ENCODE measurements at places on chromosomes 5 and 9.

DNA sequence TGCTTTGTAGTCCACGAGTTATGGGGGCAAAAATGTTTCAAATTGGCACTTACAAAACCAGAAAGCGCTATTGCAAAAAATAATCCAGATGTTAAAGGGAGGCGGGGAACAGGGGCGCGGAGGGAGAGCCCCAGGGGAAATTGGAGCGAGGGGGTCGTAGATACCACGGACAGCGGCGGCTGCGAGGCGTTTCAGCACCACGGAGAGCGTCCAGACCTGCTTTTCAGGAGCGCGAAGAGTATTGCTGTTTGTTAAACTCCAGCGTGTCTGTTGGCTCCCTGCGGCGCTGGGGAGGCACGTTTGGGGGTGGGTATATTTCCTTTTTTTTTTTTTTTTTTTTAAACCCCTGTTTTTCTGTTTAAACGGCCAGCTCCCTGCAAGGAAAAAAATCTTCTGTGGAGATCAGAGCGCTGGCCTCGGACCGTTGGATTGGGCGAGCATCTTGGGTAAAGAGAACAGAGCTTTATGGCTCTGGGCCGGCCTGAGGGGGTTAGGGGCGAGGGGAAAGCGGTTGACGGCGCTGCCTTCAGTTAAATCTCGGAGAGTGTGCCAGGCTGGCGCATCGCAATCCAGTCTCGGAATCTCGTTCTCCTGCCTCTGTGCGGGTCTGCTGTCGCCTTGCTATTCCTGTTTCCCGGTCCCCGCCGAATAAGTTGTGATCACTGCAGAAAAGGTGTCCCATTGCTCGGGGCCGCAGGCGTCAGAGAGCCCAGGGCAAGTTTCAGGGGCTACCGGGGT, at the start of gene GLRA1:
TSS of gene GLRA1 (minus strand) at position 288 of the 738 bp plus-strand sequence. CDS start 302 bp downstream, outside the sequence.
- DNase-seq, result peak; percentile 10

DNA sequence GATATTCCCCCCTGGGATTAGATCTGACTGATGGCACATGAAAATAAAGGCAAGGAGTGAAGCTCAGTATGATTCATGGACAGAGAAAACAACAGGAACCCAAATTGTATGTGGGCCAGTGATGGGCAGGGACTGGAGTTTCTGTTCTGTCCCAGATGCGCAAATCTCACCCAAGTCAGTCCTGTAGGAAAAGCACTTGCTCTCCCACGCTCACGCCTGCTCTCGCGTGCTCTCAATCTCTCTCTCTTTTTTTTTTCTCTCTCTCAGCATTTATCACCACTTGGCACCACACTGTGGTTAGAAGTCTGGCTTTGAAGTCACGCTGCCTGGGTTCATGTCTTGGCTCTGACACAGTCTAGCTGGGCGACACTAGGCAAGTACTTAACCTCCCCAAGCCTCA, 106.5 kb upstream of the LRRTM2 start:
- no peak for DNase-seq

DNA sequence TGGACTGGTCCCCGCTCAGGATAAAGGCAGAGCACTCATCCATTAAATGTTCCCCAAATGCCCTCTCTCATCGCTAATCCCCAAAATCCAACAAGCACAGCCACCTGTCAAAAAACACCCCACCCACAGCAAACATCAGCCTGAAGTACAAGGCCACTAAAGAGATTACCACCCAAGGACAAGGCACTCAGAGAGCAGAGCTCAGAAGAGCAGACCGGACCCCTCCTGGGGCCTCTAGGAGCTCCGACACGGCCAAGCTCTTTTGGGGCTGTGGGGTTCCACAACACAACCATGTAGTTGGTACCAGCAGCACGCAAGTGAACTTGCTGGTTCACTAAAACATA, 9.8 kb downstream of the VDAC1 start:
- no peak for DNase-seq

GRCh38 chr9:16267281-16268066, 603.0 kb downstream of the BNC2 start:
- peak; percentile 39 for DNase-seq

DNA sequence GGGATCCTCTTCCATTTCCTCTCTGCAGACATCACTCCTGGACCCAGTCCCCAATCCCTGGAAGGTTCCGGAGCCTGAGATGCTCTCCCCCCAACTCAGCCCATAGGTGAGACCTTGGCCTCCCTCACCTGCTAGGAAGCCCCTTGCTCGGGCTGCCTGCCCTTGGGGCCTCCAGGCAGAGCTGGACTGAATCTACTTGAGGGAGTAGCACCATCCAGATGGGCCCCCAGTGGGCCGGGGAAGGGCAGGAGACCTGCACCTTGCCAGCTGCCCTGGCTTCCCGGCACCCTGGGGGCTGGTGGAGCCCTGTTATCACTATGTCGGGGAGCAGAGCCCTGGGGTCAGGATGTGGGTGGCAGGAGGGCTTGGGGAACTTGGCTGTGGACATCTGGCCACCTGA, 26.9 kb upstream of the TMEM250 start:
- DNase-seq, result no peak

DNA sequence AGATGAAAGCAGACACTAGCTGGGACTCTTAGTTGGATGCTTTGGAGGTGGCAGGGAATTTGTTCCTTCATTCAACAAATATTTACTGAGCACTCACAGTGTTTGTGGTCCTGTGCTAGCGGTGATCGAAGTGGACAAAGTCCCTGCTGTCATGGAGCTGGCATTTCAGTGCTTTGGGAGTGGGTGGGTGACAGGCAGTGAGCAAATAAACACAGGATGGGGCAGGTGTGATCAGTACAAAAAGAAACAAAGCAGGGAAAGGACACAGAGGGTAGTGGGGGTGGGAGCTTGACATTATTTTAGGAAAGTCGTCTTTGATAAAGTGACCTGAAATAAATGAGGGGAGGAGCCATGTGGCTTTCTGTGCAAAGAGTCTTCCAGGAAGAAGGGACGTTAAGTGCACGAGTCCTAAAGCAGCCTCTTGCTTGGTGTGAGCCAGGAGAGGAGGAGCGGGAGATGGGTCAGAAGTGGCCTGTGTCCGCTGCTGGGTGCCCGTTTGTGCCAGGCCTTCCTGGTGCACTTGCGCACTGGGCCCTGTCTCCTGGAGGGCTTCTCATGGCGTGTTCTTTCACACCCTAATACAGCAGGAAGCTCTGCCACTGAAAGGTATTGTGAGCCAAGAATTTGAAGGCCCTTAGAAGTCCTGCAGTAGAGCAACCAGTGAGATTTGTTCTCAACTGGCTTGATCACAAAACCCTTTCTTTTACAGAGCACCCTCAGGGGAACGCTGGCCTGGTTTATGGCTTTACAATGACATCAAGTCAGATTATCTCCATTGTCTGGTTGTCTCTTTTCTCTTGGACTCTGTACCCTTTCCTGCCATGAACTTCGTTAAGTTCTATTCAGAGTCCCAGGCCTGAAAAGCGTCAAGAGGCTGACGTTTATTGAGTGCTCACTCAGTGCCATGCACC, 14.8 kb downstream of the NDST1 start:
- no peak for DNase-seq

DNA sequence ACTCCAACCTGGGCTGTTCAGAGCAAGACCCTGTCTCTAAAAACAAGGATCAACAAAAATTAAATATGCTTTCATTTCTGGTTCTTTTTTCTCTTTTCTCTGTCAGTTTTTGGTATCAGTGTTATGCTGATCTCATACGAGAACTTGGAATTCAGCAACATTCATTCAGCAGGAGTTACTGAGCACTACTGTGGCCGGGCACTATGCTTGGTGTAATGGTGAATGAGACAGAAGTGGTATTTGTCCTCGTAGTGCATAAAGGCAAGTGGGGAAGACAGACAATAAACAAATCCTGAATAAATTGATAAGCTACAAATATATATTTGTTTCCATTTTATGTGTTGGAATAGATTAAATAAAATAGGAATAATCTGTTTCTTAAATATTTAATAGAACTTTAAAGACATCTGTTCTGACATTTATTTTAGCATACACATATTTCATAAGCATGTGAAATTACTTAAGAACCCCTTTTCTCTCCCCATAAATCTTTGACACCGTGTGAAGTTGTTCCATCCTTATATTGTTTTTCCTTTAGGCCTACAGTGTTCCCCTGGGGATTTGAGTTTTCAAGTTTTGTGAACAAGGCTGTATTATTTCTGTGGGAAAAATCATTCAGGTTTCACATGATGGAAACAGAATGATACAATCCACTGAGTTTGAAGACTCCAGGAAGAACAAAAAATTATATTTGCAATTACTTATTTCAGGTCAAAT, 24.6 kb downstream of the UBAP1 start:
- no peak for DNase-seq

DNA sequence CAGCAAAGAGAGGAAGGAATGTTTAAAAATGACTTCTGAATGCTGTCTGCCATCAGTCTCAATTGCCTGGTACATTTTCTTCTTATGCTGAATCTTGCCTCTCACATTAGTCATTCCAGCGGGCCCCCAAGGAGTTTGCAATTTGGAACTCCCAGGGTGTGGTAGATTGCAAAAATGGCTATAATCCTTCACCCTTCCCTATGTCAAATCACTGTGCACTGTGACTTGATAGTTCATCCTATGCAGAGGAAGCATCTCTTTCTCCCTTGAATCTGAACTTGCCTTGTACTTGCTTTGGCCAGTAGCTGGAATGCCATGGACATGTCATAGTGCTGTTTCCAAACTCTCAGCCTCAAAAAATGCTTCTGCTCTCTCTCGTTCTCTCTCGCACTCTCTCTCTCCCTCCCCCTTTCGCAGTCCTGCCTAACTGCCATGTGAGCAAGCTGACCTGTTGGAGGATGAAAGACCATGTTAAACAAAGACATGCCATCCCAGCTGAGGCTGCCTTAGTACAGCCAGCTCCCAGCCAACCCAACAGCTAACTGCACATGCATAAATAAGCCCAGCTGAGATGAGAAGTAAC, 284.0 kb upstream of the TLE4 start:
- no peak for DNase-seq
